Right hindlimb (tissue), 1 donor: ENCODE measurements at places on chromosomes 1 and 21.

- peak; percentile 95 for DNase-seq
These were observed at the start of gene CD34 for GRCh38 chr1:207910591-207911354. TSS of gene CD34 (minus strand) at chr1:207911125. CDS start at chr1:207911080, 45 bp downstream.

- peak; percentile 78 for DNase-seq
These were observed 97.0 kb upstream of the CDC42BPA start for GRCh38 chr1:227415115-227415790.

- peak; percentile 74 for DNase-seq
These were observed 4.0 kb downstream of the JUN start for GRCh38 chr1:58779801-58780382.

DNA sequence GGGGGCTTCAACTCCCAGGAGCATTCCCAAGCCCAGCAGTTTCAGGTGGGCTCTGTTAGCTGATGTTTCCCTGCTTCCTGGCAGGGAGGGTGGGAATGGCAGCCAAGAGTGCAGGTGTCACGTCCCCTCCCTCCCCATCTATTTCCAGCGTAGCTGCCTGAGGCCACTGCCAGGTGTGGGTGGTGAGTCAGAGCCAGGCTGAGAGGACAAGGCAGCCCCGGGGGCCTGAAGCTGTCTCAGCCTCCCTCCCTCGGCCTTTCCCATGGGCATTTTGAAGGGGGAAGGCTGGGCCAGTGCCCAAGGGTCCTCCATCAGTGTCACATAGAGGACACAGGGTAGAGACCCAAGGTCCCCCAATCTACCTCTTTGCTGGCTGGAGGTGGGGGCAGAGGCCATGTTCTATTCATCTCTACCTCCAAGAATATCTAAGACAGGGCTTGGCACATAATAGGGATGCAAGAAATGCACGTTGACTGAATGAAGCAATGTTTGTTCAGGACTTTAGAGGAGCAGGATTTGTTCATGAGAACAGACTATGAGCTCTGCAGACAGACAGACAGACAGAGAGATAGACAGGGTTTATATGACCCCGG lies 34.4 kb upstream of the ID3 start:
- peak; percentile 58 for DNase-seq

DNA sequence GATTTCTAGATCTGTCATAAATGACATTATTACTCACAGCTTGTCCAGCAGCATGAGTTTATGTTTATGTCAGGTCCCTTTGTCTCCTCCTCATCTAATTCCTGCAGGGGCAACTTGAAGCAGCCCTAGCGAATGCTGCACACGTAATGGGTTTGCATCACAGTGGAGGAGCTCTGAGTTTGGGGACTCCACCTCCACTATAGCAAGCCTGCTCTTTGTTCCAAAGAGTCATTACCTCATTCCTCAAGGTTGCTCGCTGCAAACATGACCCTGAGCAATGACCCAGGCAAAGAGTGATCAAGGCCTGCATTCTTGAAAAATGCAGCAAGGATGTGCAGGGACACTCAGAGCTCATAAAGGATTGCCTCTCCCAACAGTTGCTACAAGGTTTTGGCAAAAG lies 261.9 kb downstream of the HHIPL2 start:
- no peak for DNase-seq

DNA sequence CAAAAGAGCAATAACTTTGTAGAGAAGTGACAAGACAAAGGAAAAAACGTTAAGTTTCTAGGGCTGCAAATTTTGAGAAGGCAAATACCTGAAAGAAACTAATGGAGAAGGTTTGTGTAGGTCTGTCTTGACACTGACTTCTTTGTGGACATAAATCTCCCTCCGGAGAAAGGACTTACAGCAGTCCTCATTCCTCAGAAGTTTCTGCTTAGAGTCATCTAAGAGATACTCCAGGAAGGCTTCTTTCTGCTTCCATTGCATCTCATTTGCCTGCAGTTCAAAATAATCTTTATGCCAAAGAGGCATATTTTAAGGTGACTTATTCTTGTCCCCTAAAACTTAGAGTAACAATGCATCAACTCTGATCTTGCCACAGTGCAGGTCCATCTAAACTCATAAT lies 4.4 kb upstream of the C4BPB start:
- DNase-seq = no peak
